Activated T-cell treated with anti-CD3 and anti-CD28 coated beads, Interleukin-2, amount 50 U/mL, for 4 hours (primary cell): ENCODE measurements at places on chromosomes 5 and 9. TPM values are rescaled to one million over a fixed set of nuclear protein-coding genes. Genes with fewer than 3 reads are reported as not detected.

DNA sequence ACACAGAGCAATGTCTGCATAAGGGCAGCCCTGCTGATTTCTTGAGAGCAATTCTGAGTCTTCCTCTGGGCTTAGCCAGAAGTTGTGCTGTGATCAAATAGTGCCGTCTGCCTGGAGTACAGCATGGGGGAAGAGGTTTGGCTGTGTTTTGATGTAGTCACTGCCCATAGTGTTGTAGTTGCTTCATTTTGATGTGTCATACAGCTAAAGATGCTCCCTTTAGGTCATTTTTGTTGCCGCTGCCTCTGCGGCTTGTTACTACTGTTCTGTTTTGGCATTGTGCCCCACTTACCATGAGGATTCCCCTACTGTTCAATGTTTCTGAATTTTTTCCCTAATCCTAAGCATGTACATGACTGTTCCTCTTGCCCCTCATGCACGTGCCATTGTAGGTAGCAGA, 23.0 kb downstream of the SLC36A1 start:
- no peak for DNase-seq

GRCh38 chr5:82851471-82851870, 225.7 kb downstream of the TMEM167A start:
- no peak for DNase-seq

DNA sequence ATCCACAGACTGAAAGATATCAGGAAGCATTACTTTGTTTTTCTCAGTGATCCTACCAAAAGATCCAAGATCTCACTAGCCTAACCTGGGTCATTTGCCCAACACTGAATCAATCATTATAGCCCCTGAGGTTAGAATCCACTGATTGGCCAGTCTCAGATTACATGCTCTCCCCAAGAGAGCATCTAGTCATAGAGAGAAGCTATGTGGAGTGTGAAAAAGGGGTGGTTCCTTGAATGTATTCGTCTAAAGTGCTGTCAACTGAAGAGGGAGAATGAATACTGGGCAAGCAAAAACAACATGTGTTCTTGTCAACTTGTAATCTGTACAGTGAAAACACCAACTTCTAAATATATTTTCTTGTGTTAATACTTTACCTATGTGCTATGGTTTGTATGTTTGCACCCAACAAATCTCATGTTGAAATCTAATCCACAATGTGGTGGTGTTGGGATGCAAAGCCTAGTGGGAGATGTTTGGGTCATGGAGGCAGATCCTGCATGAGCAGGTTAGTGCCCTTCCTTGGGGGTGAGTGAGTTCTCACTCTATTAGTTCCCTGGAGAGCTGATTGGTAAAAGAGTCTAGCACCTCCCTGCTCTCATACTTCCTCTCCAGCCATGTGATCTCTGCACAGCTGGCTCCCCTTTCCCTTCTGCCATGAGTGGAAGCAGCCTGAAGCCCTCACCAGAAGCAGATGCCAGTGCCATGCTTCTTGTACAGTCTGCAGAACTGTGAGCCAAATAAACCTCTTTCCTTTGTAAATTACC, 60.3 kb upstream of the PJA2 start:
- DNase-seq = no peak

DNA sequence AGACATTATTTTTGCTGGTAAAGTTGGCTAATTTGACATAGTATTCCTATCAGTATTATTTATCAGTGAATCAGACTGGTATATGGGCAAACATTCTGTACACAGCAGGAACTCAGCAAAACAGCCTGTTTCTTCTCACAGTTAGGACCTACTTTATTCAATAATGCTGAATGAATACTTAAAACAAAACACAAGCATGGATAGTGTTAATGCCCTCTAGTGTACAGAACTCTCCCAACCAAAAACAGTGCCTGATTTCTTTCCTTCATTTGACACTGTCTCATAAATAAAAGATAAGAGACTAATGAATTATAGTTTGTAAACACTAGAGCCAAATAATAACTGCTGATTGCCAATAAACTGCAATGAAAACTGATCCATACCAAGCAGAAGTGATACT, 1113.3 kb downstream of the PTPRD start:
- DNase-seq = no peak

- DNase-seq = no peak
Measured at GRCh38 chr5:180204276-180204819, 4.7 kb downstream of the RASGEF1C start.

DNA sequence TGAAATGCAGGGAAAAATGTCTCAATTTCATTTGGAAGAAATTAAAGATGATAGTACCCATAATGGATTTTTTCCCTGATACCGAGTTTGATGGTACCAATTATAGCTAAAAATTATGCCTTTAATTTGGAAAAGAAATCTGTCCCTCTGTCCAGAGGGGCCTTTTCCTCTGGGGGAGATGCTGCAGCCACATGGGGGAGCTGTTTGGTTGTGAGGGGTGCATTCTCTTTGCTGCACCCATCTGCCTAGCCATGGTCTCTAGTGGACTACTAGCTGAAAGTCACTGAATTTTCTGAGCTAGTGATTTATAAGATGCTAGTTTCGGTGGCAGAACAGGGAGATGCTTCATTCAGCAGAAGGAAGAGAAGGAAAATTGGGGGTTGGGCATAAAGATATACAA, 9.6 kb downstream of the SEC61B start:
- DNase-seq = no peak

GRCh38 chr9:114077162-114077837, 800 bp downstream of the AMBP start:
- no peak for DNase-seq

DNA sequence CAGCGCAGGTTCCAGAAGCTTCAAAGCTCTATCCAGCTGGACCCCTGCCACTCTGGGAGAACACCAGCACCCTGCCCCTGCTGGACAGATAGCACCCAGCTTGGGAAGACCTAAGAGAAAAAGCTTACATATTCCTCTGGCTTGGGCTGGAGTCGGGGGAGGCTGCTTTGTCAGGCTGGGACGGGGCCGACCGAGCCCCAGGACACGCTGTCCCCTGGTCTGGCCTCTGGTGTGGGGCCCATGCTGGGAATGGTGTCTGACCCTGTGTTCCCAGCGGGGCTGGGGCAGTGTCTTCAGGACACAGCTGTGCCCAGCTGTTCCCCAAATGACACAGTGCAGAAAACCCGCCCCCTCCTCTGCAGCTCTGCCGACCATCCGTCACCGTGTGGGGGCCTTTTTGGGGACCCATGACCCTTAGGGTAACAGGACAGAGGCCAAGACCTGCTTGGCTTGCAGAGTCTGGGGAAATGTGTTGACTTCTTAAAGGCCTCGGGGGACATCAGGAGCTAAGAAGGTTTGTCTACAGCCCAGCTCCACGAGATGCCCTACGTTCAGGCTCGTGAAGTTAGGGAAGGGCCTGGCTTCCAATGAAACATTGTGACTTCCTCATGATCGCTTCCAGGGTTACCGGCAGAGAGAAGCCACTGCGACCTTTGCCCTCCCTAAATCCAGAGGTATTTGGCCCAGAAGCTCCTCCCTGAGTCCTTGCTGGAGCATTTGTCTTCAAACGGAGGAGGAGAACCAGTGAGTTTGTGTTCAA, 20.4 kb upstream of the SLC2A6 start:
- DNase-seq = no peak

DNA sequence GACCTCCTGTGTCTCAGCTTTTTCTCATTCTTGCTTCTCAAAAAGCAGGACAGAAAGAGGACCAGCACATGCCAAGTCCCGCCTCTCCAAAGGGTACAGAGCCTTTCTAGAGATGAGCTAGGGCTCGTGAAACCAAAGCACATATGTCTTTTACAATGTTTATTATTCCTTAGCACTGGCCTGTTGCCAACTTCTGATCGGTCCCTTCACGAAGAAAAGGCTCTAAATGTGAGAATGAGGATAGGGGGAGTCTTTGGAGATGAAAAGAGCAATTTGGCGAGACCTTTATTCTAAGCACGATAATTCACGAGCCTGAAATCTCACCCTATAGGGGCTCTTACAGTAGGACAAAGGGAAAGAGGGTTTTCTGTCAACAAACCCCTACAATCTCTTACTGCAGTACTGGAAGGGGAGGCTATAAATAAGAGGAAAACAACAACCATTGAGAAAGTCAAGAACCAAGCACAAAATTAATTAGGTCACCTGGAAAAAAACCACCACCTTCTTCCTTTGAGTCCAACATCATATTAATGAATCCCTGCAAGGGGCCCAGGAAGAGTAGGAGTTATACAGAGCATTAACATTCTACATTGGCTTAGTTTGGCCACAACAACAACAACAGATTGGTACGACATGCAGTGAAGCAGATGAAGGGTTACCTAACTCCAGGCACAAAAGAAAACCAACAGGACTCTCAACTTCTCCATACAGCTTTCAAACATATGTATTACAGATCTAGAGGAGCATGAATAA, 309.5 kb downstream of the PDE4D start:
- no peak for DNase-seq

GRCh38 chr9:106816524-106816923, 46.4 kb upstream of the ZNF462 start:
- no peak for DNase-seq

GRCh38 chr5:154005648-154006047, 33.1 kb downstream of the FAM114A2 start:
- no peak for DNase-seq

- no peak for DNase-seq
Measured at GRCh38 chr5:140795259-140795641, 598 bp downstream of the PCDHA2 start.

DNA sequence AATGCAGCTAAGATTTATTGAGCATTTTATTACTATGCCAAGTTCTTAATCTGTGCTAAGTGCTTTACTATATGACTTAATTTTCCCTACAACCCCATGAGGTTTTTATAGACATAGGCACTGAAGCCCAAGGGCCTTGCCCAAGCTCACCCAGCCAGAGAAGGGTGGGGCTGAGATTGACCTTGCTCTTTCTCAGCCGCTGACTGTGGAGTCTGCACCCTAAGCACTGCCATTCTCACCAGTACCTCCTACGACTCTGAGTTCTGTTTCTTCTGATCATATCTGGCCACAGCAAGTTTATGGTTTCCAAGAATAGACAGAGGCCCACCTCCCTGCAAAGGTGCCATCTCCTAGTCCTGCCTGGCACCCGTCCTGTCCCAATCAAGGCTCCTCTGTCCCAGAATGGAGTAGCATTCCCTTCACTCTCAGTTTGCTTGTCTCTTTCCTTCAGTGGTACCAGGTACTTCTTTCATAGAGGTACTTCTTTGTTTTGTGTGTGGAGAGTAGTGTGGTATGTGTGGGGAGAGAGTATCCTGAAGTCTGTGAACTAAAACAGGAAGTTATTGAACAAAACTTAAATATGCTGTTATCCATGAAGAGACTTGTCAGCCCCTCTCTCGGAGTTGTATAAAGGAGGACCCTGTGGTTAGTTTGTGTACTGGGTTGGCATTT, 42.6 kb downstream of the CSF1R start:
- DNase-seq = no peak

DNA sequence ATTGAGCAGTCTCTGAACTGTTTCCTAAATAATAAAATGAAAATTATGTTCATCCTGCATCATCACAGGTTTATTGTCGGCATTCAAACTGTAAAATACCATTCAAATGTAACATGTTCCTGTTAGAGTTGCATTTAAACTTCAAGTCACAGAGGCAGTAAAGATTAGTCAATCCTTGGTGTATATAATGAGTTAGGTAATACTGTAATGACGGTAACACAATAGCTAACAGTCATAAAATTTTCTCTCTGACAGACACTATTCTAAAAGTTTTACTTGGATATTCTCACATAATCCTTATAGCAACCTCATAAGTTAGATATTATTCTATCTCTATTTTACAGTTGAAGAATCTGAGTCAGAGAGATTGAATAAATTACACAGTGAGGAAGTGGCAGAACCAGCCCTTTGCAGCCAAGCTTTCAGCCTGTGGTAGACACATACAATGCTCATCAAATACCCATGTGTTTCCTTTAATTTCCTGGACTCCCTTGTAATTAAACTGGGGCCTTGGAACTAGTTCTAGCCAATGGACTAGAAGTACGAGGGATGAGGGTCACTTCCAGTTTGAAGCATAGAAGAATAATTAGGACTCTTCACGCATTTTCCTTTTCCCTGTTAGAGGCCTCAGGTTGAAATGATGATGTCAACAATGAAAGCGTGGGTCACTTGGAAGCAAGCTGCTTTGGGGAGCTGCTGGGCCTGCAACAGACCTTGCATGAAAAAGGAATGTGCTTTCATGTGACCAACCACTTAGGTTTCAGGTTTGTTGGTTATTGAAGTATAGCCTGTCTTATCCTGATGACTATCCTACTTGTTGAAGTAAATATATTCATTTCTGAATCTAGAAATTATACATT, 12.3 kb upstream of the CAST start:
- no peak for DNase-seq

The ALDH1B1 gene
- 26.9 TPM for total RNA-seq

The HMMR gene
- total RNA-seq = 2.5 TPM

The ADAMTS6 gene
- 0.63 TPM for total RNA-seq
